ENCODE measurements at places on chromosomes 2 and 18.

- DNase-seq: no peak
These were observed 54.4 kb downstream of the ARHGEF4 start for GRCh38 chr2:130890941-130891669.

DNA sequence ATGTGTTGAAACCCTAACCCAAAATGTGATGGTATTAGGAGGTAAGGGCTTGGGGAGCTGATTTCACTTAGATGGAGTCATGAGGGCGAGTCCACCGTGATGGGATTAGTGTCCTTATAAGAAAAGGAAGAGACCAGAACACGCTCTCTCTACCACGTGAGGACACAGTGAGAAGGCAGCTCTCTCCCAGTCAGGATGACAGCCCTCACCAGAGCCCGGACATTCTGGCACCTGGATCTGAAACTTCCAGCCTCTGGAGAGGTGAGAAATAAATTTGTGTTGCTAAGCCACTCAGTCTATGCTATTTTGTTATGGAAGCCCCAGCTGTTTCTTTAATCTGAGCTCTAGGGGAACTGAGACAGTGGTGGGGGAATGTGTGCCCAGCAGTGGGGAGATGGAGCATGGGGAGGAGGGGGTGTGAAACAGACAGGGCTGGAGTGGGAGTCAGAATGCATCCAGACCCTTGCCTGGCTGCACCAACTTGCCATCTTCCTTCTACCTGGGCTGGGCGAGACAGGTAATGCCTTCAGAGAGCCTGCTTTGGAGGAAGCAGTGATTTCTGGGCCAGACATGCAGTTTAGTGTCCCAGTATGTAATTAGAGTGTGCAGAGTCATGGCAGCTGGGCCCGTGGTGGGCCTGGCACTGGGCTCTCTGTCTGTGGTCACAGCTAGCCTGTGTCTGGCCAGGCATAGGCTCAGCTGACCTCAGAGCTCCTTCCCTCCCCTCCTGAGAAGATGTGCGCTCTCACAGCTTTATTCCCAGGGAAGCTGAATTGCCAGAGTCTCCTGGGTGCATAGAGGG lies 38.1 kb downstream of the RHOB start:
- DNase-seq: no peak

DNA sequence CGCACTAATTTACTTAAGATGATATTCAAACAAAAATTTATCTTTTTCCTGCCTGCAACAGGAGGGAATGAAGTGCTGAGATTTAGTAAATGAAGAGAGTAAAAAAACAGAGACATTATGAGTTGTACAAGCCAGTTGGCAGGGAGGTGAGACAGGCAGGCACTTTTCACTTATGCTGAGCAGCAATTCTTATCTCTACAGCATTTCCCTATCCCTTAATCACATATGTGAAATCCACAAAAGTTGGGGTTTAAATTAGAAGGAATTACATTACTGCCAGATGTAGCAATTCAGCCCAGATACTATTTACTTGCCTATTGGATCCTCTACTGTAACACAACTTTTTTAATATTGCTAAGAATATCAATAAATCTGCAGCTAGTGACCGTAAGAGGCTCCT lies 314.2 kb upstream of the LRP1B start:
- DNase-seq: no peak

DNA sequence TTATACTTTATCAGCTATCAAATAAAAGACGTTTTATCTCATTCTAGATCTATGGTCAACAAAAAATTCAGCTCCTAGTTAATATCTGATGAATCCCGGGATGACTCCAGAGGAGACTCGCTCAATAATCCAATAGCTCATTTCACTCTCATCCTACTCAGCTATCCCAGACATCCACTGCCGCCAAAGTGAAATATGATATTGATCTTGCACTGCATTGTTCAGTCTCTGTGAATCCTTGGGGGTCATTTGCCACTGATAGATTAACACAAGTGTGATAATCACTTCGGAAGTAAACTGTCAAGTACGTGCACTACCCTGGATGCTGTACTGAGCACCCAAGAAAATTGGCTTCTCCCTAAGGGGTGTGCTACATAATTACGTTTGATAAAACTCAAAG lies 249.1 kb downstream of the SUCLG1 start:
- no peak for DNase-seq
